ENCODE measurements at places on chromosomes 13 and 19. TPM values are rescaled to one million over a fixed set of nuclear protein-coding genes. Genes with fewer than 3 reads are reported as not detected.
A peak's percentile ranks its signal among the peaks of the same experiment; 100 is the strongest.

Gene AXL
- total RNA-seq, result 355 TPM

DNA sequence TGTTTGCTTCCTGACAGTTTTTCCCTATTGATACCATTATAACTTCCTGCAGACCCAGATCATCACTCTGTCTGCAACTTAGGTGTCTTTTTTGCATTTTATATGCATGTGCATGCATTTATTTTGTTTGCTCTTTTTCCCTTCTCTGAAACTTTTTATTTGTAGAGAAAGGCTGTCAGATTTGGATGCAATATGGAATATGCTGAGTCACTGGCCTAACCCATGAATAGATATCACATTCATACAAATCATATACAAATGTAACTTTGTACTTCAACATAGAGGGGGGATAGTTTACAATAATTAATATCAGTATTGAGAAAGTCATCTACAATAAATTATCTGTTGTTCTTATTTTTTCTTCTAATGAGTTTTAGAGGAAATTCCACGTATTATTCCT, 1465.0 kb downstream of the EFNB2 start:
- no peak for DNase-seq

DNA sequence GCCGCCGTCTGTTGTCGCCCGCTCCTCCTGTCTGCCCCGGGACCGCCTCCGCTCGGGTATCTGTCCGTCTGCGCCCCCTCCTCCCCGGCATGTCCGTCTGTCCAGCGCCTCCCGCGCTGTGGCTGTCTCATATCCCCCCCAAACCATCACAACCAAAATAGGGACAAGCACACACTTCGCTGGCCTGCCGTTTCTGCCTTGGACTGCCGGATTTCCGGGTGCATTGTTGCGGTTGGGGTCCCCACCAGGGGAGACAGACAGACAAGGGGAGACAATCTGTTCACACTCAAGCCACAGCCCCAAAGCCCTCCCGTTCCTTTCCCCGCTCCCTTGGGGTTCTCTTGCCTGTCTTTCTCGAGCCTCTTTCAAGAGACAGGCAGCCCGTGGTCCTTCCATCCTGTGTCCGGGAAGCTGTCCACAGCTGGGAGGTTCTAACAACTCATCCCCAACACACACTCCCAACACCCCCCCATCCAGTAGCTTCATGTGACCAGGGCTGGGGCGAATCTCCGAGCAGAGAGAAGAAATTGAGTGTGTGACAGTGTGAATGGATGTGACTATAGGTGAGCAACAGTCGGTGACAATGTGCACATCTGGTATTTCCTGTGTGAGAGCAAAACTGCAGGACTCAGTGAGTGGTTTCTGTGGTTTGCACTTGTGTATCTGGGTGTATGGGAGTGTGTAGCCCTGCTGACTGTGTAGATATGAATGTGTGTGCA, 16.5 kb upstream of the FOSB start:
- DNase-seq, result peak; percentile 93

Gene PPM1N
- total RNA-seq, result 0.36 TPM

DNA sequence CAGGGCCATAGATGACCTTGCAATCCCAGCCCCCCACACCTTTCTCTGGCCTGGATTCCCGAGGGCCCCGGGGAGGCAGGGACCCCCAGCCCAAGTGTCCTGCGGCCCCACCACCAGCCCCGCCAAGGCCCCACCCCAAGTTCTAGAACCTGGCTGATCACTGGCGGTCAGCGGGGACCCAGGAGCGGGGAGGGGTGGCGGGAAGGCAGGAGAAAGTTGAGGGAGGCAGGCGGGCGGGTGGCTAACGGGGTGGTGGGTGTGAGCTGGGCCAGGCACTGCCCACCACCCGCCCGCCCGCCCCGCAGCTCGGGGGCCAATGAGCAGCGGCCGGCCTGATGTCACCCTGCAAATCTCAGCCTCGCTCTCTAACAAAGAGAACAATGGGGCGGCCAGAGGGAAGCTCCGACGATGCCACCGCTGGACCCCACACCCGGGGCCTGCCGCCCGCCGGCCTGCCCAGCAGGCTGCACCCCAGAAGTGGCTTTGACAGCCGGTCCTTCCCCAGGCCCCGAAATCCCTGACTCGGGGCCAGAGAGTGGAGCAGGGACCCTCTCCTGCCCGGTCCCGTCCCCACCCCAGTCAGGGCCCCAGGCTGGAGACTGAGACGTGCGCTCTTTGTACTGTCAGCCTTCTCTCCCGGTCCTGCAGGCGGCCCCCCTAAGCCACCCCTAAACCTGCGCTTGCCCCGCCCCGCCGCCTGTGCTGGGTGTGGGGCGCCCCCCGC, 1.6 kb downstream of the MEX3D start:
- DNase-seq, result peak; percentile 100

- no peak for DNase-seq
Measured at GRCh38 chr13:50596776-50597203, 246.7 kb downstream of the DLEU7 start.

DNA sequence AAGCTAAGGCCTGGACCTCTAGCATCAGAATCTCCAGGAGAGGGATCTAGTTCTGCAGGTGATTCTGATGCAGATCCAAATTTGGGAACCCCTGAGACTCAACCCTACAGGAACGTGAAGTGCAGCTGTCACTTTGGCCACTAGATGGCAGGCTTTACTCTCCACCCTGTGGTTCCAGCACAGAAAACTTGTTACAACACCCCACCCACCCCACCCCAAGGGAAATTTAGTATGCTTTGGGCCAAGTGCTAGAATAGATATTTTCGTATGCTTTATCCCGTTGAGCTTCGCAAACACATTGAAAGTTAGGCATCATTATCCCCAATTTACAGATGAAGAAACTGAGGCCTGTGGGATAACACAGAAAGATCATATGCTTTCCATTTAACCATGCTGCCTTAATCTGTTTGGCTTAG, 232.0 kb downstream of the B3GLCT start:
- DNase-seq, result peak; percentile 76

Gene CNFN
- total RNA-seq, result not detected

GRCh38 chr13:112954488-112955270, 14.3 kb upstream of the MCF2L start:
- DNase-seq, result no peak

GRCh38 chr19:17606590-17607185, 51.2 kb downstream of the COLGALT1 start:
- peak; percentile 92 for DNase-seq

DNA sequence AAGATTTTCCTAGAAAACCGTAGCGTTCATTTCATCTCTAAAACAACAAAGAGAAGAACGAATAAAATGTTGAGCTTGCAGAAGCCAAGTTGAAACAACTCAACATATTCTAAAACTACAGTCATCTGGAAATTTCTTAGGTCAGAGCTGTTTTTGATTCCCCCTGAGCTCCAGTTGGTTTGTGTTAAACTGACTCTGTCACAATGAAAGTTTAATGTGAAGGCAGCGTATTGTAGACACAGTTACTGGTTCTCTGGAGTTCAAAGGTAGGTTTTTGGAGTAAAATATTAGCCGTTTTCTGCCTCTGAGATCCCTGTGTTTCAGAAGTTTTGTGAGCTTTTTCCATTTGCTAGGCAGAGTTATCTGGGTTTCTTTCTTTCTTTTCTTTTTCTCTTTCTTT, 2.2 kb downstream of the ARHGEF7 start:
- DNase-seq, result peak; percentile 36

DNA sequence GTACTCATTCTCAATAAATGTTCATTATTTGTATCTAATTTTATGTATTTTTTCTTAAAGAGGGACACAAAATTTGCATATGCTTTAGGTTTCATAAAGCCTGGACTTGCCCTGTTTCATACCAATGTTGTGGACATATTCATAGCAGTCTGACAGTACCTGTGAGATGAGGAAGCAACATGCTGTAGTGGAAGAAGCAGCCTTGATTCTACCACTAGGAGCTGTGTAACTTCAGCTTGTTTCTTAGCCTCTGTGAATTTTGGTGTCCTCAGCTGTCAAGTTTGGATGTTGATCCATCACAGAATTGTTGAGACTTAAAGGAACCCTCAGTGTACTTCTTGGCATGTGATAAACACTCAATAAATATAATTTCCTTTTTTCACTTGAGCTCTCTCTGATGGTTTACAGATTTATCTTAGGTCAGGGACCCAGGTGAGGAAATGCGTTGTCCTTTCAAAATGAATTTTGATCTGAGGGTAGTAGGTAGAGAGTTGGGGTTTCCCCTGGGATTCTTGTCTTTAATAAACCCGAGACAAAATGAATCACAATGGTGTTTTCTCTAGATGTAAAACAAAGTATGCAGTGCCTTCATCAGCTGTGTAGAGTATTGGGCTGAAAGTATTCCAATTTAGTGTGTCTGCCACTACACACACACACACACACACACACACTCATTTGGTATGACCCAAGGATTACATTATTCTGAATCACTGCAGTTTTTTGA, 152.1 kb downstream of the KCNRG start:
- no peak for DNase-seq

Gene ZNF492
- total RNA-seq, result 0.36 TPM

- peak; percentile 93 for DNase-seq
Measured at GRCh38 chr19:49987159-49987698, 26.3 kb upstream of the SIGLEC11 start.

Gene CEACAM21
- not detected for total RNA-seq

Gene LHB
- not detected for total RNA-seq

GRCh38 chr19:44799627-44800346, 9.1 kb upstream of the BCAM start:
- peak; percentile 42 for DNase-seq

Gene HPN
- under 0.01 TPM for total RNA-seq

Gene ZNF791
- 16.6 TPM for total RNA-seq

Gene RTBDN
- not detected for total RNA-seq

Gene GZMM
- under 0.01 TPM for total RNA-seq

- DNase-seq, result no peak
Measured at GRCh38 chr13:108360139-108360538, 90.6 kb downstream of the TNFSF13B start.

Gene SHISA2
- 4.3 TPM for total RNA-seq

- DNase-seq, result peak; percentile 67
Measured at GRCh38 chr19:17330262-17331044, 4.2 kb downstream of the ANO8 start.

DNA sequence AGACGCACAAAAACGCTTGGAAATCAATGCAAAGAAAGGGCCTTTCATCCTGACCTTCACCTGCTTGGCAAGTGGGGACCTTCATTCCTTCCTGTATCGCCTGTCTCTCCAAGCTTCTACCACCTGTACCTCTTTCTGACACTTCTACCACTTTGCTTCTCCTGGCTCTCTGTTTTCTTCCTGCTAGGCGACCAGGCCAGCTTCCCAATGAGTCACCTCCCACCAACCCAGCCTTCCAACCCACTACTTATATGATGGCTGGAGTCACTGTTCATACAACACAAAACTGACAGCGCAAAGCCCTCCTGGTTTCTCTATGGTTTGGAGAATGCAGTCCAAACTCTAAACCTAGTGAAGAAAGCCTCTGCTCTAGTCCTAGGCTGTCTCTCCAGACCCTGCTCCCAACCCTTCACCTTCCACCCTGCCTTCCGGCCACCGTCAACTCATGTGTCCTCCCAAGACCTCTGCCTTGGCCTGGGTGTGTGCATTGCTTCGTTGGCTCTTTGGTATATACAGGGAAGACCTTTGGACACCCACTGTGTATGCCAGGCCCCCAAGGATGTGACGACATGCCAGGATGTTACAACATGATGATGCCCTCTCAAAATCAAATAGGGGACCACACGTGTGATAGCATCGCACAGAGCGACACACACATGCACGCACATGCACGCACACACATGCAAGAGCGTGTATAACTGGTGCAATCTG, 148.5 kb downstream of the STK24 start:
- DNase-seq, result no peak

GRCh38 chr13:28426381-28426780, 68.5 kb downstream of the FLT1 start:
- no peak for DNase-seq

Gene KIR3DL1
- total RNA-seq, result not detected

GRCh38 chr19:45087531-45087930, 5.4 kb upstream of the PPP1R37 start:
- DNase-seq, result peak; percentile 23

- DNase-seq, result no peak
Measured at GRCh38 chr13:92575777-92576176, 650.8 kb upstream of the GPC6 start.

Gene NCR1
- total RNA-seq, result 0.36 TPM

DNA sequence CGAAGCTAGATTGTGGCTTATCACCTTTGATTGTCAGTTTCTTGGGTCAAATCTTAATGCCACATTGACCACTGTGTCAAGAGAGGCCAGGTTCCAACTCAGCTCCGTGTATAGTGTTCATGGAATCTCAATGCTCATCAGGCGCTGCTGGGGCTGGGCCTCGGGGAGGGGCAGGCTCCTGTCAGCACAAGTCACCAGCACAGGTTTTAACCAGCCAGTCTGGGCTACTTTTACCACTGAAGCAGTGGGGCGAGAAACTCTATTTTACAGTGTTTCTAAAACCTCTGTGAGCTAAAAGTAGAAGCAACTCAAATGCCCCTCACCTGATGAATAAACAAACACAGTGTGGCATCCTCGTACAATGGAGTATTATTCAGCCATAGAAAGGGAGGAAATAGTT, 118.7 kb upstream of the GJB6 start:
- no peak for DNase-seq

DNA sequence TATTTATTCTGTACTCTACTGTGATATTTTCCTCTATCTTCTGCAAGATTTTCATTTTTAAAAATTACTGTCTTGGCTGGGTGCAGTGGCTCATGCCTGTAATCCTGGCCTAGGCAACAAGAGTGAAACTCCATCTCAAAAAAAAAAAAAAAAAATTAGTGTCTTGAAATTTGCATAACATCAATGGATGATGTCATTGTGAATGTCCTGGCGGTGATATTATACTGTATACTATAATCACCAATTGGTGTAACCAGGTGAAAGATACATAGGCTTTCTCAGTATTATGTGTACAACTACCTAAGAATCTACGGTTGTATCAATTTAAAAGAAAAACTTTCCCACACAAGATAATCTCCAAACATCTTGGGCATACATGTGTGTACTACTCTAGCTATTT, 15.2 kb downstream of the ZNF331 start:
- no peak for DNase-seq

DNA sequence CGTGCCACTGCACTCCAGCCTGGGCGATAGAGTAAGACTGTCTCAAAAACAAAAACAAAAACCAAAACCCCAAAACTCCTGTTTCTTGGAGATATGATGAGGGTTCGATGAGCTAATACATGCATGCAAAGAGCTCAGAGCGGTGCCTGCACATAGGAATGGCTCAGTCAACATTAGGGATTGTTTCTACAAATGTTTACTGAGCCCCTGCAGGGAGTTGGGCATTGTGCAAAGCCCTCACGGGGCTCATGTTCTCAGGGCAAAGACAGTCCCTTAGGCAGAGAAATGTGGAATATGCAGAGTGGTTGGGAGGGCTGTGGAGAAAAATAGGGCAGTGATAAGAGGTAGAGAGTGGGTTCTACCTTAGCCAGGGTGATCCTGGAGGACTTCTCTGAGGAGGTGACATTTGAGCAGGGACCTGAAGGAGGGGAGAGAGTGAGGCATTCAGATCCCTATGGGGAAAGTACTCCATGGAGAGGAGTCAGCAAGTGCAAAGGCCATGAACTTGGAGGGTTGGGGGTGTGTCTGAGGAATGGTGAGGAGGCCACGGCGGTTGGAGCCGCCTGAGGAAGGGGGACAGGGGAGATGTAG, 1.5 kb upstream of the EHD2 start:
- no peak for DNase-seq
